ENCODE measurements at places on chromosomes 4 and X. TPM values are rescaled to one million over a fixed set of nuclear protein-coding genes. Genes with fewer than 3 reads are reported as not detected.

- peaks cover 53% of the 10 kb centered on the region for H3K4me1 ChIP-seq
- H3K27ac ChIP-seq: no peak overlapping the region
Measured at GRCh38 chr4:54060116-54060515, 4.3 kb downstream of the CHIC2 start.

DNA sequence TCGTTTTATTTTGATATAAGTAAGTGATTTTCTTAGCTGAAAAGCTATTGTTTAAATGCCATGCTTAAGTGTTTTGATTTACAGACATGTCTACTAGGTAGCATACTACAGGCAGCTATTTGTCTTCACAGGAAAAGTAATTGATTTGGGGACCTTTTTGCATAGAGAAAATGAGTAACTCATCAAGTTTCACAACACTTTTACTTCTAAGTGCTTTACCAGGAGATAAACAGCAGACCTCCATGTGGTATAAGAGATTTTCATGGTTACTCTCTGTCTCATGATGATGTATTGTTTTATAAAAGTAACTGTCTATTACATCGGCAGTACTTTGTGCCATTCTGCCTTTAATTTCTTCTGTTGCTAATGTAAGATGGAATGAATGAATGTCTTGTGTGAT, 28.7 kb downstream of the RBPJ start:
- no peaks in the 10 kb centered on the region for H3K27me3 ChIP-seq
- H3K4me3 ChIP-seq: no peak overlapping the region
- no peak for DNase-seq
- no peak overlapping the region for H3K27ac ChIP-seq
- no peaks in the 10 kb centered on the region for H3K4me1 ChIP-seq

GRCh38 chr4:152304220-152304619, 231.7 kb downstream of the FBXW7 start:
- H3K27ac ChIP-seq: no peak overlapping the region
- no peak for DNase-seq
- H3K4me1 ChIP-seq: no peaks in the 10 kb centered on the region
- no peak overlapping the region for H3K4me3 ChIP-seq

GRCh38 chr4:108532738-108533137, 87.6 kb upstream of the RPL34 start:
- no peak overlapping the region for H3K4me3 ChIP-seq
- no peak for DNase-seq
- peaks cover 2% of the 10 kb centered on the region for H3K27me3 ChIP-seq

- no peak overlapping the region for H3K4me3 ChIP-seq
- DNase-seq: no peak
- peaks cover 41% of the 10 kb centered on the region for H3K4me1 ChIP-seq
- no peak overlapping the region for H3K27ac ChIP-seq
- no peaks in the 10 kb centered on the region for H3K36me3 ChIP-seq
Measured at GRCh38 chr4:76208005-76208765, 5.4 kb downstream of the SCARB2 start.

GRCh38 chr4:97142893-97143292, 1000.4 kb downstream of the STPG2 start:
- no peaks in the 10 kb centered on the region for H3K36me3 ChIP-seq
- DNase-seq: no peak
- H3K4me1 ChIP-seq: no peaks in the 10 kb centered on the region
- no peak overlapping the region for H3K4me3 ChIP-seq
- no peak overlapping the region for H3K27ac ChIP-seq
- H3K27me3 ChIP-seq: no peaks in the 10 kb centered on the region

GRCh38 chr4:1754336-1754735, 33.0 kb downstream of the TACC3 start:
- no peaks in the 10 kb centered on the region for H3K36me3 ChIP-seq
- DNase-seq: no peak
- no peak overlapping the region for H3K27ac ChIP-seq
- H3K4me3 ChIP-seq: no peak overlapping the region

DNA sequence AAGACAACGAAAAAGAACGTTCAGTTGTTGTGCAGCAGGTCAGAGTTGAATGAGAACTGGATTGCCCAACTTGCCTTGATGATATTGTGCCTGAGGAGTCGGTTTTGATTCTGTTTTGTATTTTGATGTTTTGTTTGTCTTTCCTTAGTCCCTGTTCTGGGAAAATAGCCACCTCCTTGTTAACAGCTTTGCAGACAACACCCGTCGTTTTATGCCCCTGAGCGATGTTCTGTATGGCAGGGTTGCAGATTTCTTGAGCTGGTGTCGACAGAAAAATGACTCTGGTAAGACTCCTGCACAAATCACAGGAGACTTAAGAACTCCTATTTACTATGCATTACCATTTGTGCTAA, 4.5 kb downstream of the BST1 start:
- no peak overlapping the region for H3K4me3 ChIP-seq
- no peaks in the 10 kb centered on the region for H3K36me3 ChIP-seq
- no peak overlapping the region for H3K27ac ChIP-seq
- DNase-seq: no peak
- peaks cover under 1% of the 10 kb centered on the region for H3K27me3 ChIP-seq

DNA sequence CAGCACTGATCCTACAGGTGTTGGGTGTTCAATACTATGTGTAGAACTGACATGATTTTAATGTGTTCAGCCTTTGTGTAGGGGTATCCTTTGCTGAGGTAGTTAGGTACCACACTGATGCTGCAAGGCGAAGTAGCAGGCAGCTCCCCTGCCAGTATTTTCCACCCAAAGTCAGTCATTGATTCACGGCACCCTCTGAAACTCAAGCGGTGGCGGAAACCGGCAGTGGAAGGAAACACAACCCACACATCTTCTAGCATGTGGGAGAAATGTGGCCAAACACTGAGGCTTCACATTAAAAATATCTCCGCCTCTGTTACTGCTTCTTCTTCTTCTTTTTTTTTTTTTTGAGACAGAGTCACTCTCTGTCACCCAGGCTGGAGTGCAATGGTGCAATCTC, 126.3 kb downstream of the AASDH start:
- H3K4me1 ChIP-seq: no peaks in the 10 kb centered on the region
- no peak overlapping the region for H3K4me3 ChIP-seq
- no peak for DNase-seq
- no peak overlapping the region for H3K27ac ChIP-seq
- no peaks in the 10 kb centered on the region for H3K36me3 ChIP-seq
- no peaks in the 10 kb centered on the region for H3K27me3 ChIP-seq

DNA sequence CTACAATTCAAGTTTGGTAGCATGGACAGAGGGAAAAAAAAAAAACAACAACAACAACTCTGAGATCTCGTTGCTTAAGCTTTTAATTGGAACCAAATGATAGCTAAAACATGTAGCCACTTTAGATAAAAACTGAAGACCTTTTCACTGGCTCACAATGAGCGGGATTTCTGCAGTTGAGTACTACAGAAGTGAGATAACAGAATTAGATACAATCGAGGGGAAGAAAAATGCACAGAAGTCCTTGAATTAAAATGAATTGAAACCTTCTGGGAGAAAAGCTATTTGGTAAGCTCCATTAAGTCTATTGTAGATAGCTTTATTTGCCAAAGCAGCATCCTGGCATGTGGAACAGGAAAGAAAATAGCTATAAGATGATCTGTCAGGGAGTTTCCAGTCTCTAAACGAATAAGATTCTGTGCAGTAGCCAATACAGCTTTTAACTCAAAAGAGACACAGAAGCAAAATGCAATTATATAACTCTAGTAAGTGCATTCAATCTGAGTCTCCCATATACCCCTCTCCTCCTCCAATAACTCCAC, 248.5 kb downstream of the ENOX2 start:
- H3K27ac ChIP-seq: no peak overlapping the region
- H3K4me1 ChIP-seq: no peaks in the 10 kb centered on the region
- H3K27me3 ChIP-seq: no peaks in the 10 kb centered on the region
- no peak for DNase-seq
- H3K4me3 ChIP-seq: no peak overlapping the region

DNA sequence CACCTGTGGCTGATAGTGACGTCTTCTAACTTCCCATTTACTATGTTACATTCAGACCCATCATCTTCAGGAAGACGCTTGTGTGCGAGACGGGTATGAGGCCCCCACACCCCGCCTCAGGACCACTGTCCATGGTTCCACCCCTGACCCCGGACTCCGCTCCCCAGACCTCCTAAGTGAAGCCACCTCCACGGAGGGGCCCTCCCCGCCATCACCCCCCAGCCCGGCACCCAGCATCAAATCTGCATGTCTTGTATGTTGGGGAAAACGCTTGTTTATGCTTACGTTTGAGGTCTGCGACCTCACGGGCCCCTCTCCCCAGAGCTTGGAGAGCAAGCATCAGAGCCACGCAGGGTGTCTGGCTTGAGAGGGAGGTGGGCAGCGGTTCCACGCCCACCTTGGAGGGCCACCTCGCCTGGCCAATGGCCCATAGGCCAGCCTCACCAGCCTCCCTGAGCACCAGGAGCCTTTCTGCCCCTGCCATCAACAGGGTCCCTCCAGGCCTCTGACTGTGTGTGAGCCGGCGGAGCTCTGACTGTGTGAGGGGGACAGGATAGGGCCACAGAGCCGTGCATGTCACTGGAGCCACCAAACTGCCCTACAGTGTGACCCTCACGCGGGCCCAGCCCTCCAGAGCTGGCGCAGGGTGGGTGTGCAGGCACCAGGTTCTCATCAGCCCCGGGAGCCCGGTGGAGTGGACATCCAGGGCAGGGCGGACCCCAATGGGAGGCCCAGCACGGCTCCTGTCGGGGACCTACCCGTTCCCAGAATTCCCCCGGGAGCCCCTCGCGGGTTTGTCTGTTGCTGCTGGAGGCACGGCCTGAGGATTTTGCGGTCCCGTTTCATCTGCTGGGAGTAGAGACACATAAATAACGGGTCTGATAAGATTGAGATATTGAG, 88.4 kb upstream of the NKX1-1 start:
- H3K27me3 ChIP-seq: peaks cover 3% of the 10 kb centered on the region
- no peaks in the 10 kb centered on the region for H3K4me1 ChIP-seq
- no peak overlapping the region for H3K4me3 ChIP-seq
- H3K27ac ChIP-seq: no peak overlapping the region

DNA sequence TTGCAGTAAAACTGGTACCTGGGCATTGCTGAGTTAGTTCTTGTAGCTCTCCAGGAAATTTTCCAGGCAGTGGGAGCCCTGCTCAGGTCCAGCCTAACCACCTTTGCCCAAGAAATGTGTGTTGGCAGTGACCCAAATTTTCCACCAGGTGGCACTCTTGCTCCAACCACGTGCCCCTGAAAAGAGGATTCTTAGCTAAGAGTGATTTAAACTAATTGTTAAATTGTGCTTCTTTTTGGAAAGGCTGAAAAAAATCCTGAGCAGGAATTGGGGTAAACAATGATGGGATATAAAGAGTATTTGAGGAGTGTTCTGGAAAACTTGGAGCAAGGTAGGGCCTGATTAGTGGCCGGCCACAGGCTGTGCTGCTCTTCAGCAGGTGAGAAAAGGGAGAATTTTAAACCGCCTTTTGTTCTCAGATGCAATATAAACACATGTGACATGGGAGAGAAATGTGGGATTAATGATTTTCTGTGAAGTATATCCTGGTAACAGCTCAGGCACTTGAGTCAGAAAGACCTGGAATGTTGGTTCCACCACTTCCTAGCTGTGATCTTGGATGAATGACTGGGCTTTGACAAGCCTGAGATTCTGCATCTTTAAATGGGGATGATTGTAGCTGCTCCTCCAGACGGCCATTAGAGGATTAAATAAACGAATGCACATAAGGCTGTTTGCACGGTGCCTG, 219.6 kb downstream of the PTTG2 start:
- peak; percentile 79 for DNase-seq
- no peak overlapping the region for H3K27ac ChIP-seq
- peaks cover 24% of the 10 kb centered on the region for H3K4me1 ChIP-seq
- H3K27me3 ChIP-seq: peaks cover 6% of the 10 kb centered on the region

DNA sequence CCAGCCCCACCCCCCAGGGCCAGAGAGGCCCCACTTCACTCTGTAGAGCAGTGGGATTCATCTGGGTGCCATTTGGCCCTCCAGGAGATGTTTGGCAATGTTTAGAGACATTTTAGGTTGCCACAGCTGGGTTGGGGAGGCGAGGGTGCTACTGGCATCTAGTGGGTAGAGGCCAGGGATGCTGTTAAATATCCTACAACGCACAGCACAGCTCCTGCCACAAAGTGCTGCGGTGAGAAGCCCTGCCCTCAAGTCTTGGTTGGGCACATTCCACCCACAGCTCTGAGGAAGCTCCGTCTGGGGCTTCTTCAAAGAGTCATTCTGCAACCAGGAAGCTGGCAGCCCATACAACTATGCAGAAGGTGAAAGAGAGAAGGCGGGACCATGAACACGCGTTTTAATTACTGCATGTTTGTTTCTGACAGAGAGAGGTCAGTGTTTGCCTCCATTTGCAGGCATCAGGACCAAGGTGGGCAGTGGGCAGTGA, 48.1 kb upstream of the FAM9C start:
- peak overlapping the region; percentile 82 for H3K27ac ChIP-seq
- H3K4me3 ChIP-seq: peak overlapping the region; percentile 18

- no peak for DNase-seq
- no peaks in the 10 kb centered on the region for H3K36me3 ChIP-seq
- no peak overlapping the region for H3K4me3 ChIP-seq
- no peaks in the 10 kb centered on the region for H3K27me3 ChIP-seq
- H3K4me1 ChIP-seq: no peaks in the 10 kb centered on the region
- H3K27ac ChIP-seq: no peak overlapping the region
Measured at GRCh38 chr4:112855058-112855457, 194.4 kb upstream of the ANK2 start.

DNA sequence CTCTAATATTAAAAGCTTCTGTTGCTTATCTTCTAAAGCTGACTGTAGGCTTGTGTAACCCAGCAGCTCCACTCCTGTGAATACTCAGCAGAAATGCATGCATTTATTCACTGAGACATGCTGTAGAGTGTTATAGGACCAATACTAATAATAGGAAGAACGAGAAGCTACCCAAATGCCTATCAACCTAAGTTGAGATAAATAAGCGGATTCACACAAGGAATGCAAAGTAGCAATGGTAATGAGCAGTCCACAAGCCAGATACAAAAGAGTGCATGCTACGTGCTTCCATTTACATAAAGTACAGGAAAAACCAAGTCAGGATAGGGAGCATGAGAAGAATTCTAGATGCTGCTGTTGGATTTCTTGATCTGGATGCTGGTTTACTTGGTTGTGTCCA, 155.9 kb downstream of the AASDH start:
- no peak overlapping the region for H3K4me3 ChIP-seq
- DNase-seq: no peak
- H3K27me3 ChIP-seq: no peaks in the 10 kb centered on the region
- H3K4me1 ChIP-seq: no peaks in the 10 kb centered on the region
- no peak overlapping the region for H3K27ac ChIP-seq
- no peaks in the 10 kb centered on the region for H3K36me3 ChIP-seq

The DKK2 gene
- not detected for polyA plus RNA-seq

The GSPT2 gene
- polyA plus RNA-seq: 1.6 TPM

The MAB21L2 gene
- not detected for polyA plus RNA-seq

The BEX1 gene
- polyA plus RNA-seq: 0.84 TPM

The HSFX1 gene
- polyA plus RNA-seq: 1.2 TPM

The MAGEA10 gene
- not detected for polyA plus RNA-seq

The TRIML2 gene
- not detected for polyA plus RNA-seq

Data from B cell (primary cell).